HT1080 (cell line): ENCODE measurements at places on chromosomes 5 and 9.

GRCh38 chr9:34512131-34513078 is 10.4 kb downstream of the ENHO start:
- no peak for DNase-seq

GRCh38 chr9:72537011-72537545 is 15.7 kb downstream of the TMC1 start:
- DNase-seq: no peak

- DNase-seq: no peak
Measured at GRCh38 chr5:32342656-32343055, 29.9 kb upstream of the MTMR12 start.

GRCh38 chr9:24824607-24825006 is 278.9 kb upstream of the IZUMO3 start:
- no peak for DNase-seq
